ENCODE measurements at places on chromosomes 13 and 19. TPM values are rescaled to one million over a fixed set of nuclear protein-coding genes. Genes with fewer than 3 reads are reported as not detected.

Gene RCBTB1
- 17.9 TPM for total RNA-seq

Gene IRS2
- total RNA-seq: 48.5 TPM

Gene ZNF180
- total RNA-seq: 3.2 TPM

Gene CD22
- total RNA-seq: 0.56 TPM

Gene ZNF615
- total RNA-seq: 9.0 TPM

Gene TEX30
- total RNA-seq: 10.7 TPM

Gene ZNF555
- 4.9 TPM for total RNA-seq

Gene CEACAM4
- total RNA-seq: not detected

Gene SYNGR4
- not detected for total RNA-seq

DNA sequence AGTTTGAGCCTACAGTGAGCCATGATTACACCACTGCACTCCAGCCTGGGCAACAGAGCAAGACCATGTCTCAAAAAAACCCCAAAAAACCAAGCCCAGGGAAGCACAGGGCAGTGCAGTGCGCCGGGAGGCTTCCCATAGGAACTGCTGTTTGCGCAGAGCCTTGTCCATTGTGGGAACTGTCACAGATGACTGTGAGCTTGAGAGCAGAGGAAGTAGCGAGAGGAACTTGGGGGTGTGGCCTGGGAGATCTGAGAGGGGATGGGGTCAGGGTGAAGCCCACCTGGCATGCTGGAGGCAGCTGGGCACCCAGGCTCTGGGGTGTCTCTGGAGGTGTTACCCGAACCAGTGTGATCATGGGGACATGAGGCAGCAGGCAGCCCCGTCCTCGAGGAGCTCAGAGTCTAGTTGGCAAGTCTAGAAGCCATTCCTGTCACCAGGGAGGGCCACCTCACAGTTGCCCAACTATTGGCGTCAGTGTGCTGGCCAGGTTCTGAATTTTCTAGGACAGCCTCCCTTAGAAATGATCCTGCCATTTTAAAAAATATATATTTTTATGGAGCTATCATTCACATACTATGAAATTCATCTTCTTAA is 10.4 kb downstream of the KDM4B start:
- no peak for DNase-seq

DNA sequence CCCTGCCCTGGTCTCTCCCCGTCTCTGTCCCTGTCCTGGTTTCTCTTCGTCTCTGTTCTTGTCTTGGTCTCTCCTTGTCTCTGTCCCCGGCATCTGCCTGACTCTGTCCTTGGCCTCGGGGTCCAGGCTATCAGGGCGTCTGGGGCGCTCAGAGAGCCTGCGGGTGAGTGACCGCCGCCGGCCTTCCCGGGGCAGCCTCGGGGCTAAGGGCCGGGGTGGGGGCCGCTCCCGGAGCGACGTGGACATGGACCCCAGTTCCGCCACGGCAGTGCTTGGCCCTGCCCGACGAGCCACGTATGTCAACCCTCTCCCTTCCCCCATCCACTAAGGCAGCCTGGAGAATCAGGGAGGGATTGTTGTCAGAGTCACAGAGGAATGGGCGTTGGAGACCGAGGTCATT is 14.8 kb downstream of the ARHGEF1 start:
- no peak for DNase-seq

DNA sequence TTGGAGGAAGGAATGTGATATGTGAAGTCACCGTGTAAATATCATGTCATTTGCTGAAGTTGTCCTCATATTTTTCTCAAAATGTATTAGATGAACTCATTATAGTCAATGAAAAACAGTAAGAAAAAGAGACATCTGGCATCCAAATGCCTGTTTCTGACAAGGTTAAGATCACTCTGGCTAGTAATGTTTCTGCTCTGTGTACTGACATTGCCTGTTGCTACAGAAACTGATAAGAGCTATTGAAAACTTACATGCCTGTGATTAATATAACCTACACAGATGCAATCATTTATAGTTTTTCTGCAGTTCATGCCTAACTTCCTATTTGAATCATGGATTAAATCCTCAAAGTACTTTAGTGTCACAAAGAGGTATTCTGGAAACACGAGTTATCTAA is 249.8 kb downstream of the NBEA start:
- no peak for DNase-seq

DNA sequence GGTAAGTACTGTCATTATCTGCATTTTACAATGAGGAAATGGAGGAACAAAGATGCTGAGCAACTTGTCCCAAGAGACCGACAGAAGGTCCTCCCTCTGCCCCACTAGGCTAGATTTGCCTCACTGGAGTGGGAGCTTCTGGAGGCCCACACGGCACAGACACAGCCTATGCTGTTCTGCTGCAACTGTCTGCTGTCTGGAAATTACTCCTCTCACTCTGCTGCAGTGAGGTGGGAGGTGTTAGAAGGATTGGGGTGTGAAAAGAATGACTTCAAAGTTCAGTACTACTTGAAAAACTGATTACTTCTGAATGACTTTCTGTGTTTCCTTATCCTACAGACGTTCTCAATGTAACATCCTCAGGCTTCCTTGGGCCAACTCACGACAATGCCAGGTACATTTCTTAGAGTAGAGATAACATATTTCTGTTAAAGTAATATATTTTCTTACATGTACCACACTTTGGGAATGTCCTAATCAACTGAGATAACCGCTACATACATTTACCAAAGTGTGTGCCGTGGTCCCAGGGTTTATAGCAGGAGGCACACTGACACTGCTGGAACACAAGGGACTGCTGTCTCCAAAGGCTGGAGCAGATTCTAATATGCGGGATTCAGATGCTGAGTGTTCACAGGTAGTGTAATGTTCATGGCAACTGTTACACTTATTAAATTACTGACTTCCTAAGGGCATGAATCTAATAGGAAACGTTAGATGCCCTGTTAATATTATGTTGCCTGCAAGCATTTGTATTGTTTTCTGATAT is 53.5 kb upstream of the WASF3 start:
- no peak for DNase-seq

DNA sequence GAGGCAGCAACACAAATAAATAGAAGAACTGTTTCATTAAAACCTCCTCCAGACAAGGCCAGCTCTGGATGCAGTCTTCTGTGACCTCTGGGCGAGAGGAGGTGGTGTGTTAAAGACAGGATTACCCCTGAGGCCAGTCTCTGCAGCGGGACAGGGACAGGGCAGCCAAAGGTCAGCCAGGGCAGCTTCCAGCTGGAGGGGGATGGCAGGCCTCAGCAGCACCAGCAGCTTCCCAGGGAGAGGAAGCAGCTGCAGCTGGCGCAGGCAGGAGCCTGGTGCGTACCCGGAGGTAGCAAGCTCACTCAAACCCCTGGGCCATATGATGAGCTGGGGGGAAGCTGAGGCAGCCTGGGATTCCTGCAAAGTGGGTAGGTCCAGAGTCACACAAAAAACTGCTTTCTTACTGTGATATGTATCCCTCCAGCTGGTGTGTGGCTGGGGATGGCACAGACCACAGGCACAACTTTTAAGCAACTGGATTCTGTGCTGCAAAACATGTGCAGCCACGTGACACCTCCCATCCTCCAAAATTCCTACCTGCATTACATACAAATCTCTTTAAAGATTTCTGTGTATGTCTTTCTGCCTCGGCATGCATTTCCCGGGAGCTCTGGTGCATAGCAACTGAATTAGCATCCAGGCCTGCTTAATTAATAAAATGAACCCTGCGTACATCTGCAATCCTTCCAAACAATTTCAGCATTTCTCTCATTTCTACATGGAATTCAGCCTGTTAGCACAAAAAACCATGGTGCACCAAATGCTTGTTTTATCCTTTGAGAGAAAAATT is 238.3 kb upstream of the MAB21L1 start:
- DNase-seq: no peak

- DNase-seq: no peak
These were observed 6.6 kb downstream of the ZSCAN18 start for GRCh38 chr19:58091251-58091995.

GRCh38 chr13:45102136-45102507 is 18.2 kb upstream of the GTF2F2 start:
- no peak for DNase-seq

DNA sequence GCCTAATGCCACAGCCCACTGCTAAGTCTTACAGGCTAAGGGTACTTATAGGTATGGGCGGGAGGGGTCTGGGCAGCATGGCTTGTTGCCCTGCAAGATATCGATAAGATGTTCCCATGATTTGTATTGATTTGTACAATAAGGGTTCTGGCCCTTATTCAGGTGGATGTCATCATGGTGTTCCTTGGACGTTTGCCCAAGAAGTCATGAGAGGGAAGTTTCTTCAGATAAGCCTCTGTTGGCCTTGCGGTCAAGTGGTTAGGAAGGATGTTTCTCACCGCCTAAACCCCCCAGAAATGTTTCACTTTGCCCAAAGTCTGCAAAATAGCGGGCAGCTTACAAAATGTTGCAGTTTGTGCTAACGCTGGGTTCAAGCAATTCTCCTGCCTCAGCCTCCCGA is 7.3 kb downstream of the PARP4 start:
- DNase-seq: peak; percentile 8

- DNase-seq: peak; percentile 2
These were observed 27.2 kb downstream of the WASF3 start for GRCh38 chr13:26584713-26585112.

GRCh38 chr19:23075031-23075733 is 41.6 kb upstream of the ZNF730 start:
- no peak for DNase-seq

- peak; percentile 94 for DNase-seq
These were observed 81.4 kb downstream of the IRS2 start for GRCh38 chr13:109704771-109705635.

DNA sequence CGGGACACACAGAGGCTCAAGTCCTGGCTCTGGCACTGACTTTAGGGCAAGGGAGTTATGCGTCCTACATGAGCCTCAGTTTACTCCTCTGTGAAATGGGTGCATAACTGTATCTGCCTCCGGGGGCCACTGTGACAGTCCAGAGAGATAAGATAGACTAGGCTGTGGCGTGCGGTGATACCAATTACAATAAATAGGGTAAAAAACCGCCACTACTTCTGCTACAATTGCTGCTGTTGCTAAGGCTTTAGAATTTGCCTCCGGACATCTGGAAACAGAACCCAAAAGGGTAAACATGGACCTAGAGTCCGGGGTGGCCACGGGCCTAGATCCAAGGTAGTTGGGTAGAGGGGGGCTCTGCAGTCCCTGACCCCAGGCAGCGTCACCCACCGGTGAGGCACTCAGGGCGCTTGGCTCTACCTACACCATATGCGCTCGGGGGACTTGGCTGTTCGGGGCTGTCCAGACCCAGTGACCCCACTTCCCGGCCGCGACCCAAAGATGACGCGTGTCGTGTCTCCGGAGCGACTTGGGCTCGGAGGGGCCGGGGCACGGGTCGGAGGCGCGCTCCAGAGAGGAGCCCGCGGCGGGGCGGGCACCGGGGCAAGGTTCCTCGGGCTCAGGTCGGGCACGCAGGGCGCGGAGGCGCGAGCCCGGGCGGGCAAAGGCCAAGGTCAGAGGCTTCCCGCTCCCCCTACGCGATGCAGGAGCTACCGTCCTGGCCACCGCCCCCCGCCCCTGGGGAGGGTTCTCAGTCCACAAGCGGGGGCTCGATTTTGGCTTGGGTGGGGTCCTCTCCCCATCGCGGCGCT is 1.1 kb downstream of the INSR start:
- DNase-seq: peak; percentile 11

Measured in MCF 10A (cell line).